ENCODE measurements at places on chromosomes 12 and 14.

GRCh38 chr12:125860672-125861288 lies 795.5 kb downstream of the AACS start:
- no peak for DNase-seq

GRCh38 chr12:97756741-97757140 lies 294.1 kb downstream of the RMST start:
- DNase-seq = no peak

GRCh38 chr12:22029991-22030390 lies 16.0 kb upstream of the CMAS start:
- no peak for DNase-seq

DNA sequence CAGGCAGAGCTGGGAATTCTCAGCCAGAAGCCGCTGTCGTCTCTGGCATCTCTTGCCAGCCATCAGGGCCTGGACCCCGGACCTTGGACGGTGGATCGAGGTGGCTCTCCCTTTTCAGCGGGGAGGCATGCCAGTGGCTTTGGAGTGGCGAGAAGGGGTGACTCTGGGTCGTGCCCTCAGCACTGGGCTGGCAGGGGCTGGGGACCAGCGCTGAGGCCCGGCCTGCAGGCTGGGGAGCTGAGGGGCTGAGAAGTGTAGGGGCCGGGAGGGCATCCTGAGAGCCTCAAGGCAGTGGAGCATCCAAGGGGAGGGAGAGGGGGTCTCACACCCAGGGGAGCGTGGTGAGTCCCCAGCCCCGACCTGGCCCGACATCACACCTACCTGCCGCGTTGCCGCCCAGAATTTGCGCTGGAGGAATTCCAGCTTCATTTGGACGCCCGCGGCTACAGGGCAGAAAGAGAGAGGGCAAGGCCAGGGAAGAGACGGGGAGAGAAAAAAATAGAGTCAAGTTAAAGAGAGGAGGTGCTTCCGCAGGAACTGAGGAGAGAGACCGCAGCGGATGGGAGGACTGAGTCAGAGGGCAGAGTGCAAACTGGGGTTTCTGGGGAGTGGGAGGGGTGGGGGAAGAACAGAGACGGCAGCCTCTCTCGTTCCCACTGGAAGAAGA lies 9.0 kb upstream of the LRTM2 start:
- DNase-seq = no peak

DNA sequence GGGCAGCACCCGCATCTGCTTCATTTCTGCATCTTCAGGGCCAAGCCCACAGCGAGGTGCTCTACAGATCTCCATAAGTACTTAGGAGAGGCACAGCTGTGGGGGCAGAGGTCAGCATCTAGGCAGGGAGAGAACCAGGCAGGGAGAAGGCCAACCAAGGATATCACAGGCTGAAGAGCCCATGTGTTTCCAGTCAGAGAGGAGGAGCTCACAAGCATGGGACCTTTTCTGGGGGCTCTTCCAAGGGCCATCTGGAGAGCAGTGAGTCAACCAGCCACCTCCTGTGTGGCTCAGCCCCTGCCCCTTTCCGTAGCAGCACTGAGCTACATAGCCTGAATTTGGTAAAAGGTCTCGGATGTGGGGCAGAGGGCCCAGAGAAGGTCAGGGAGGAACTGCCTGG lies 78.5 kb downstream of the ARL6IP4 start:
- DNase-seq = no peak

DNA sequence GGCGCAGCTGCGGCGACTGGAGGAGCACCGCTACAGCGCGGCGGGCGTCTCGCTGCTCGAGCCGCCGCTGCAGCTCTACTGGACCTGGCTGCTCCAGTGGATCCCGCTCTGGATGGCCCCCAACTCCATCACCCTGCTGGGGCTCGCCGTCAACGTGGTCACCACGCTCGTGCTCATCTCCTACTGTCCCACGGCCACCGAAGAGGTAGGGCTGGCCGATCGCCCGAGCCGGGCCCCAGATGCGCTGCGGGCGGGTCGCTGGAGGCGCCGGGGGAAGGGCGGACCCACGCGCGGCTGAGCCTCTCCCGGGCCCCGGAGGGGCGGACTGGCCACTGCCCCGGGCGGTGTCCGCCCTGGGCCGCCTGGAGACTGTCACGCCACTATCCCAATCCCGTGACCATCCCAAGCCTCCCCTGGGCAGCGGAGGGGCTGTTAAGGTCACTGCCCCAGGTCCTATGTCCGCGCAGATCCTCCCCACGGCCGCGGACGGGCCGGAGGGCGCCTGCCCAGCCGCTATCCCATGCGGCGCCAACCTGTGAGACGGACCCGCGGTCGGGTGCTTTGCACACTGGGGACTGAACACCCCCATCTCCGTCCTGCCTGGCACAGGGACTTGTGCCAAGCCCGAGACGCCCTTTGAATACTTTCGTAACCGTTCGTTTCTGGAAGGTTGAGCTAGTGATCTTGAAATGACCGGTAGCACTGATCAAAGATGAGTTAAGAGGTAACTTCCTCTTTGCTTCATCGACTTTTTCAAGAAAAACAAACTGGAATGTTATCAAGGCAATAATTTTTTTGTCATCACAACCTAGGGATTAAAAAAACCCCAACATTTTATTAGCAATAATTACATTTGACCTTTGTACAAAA lies 725 bp downstream of the CHPT1 start:
- no peak for DNase-seq

DNA sequence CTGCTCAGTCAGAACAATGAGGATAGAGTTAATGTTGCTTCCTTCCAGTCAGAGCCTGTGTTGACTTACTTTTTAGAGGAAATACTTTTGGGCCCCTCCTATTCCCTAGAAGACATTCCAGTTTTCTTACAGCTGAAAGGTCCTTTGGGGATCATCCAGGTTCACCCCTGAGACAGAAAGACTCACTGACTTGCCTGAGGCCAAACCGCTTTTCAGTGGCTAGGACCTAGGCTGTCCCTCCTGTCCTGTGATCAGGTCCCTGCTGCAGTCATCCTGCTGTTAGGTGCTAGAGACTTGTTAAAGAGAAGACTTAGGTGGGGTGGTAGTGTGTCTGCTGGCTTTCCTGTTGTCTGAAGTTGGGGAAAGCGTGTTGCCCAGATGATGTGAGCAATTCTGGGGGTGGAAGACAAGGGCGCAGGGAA lies 39.6 kb downstream of the SUSD6 start:
- DNase-seq = no peak

DNA sequence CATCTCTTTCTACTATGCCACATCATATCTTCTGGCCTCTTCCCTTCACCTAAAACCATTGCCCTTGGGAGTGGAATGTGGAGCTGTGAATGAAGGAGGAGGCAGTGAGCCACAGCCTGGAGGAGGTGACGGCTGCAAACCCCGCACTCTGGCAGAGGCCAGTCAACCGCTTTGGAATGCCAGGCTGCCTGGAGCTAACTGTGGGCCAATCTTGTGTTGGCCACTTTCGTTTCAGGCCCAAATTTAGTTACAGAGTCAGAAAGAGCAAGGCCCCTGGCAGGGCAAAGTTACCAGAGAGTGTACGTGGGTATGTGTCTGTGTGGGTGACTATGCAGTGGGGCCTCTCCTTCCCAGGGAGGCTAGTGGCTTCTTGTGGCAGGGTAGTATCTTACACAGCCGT lies 40.1 kb downstream of the CACNA1C start:
- no peak for DNase-seq

- no peak for DNase-seq
Observed at GRCh38 chr14:30337456-30337855, 221.5 kb upstream of the G2E3 start.

DNA sequence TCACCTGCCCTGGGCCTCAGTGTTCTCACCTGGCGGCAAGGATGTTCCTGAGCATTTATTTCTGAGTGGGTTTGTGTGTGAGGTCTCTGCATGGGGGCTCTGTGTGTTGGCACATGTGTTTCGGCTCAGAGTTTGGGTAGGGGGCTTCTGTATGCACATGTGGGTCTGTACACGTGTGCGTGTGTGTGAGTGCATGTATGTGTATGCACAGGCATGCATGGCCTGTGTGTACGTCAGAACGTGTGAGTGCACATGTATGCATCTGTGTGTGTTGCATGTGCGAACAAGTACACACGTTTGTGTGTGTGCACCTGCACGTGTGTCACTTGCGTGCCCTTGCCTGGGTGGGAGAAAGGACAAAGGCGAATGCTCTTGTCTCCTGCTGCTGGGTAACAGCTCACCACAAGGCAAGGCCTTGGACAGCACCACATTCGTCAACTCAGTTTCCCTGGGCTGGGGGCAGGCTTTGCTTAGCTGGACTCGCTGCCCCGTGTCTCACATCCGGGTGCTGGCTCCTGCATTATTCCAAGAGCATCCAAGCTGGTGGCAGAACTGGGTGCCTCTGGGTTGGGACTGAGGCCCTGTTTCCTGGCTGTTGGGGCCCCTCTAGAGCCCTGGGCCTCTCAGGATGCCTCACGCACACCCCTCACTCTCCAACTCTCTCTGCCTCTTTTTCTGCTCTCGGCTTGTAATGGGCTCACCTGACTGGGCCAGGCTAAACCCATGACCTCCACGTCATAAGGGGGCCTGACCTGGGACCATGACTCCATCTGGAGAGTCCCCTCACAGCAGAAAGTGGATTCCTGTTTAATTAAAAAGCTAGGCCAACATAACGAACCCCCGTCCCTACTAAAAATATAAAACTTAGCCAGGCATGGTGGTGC lies 153.6 kb upstream of the C14orf180 start:
- DNase-seq = no peak

- no peak for DNase-seq
Observed at GRCh38 chr12:98736352-98737321, 91.5 kb downstream of the APAF1 start.

GRCh38 chr12:119325813-119326212 lies 8.7 kb upstream of the CCDC60 start:
- no peak for DNase-seq

DNA sequence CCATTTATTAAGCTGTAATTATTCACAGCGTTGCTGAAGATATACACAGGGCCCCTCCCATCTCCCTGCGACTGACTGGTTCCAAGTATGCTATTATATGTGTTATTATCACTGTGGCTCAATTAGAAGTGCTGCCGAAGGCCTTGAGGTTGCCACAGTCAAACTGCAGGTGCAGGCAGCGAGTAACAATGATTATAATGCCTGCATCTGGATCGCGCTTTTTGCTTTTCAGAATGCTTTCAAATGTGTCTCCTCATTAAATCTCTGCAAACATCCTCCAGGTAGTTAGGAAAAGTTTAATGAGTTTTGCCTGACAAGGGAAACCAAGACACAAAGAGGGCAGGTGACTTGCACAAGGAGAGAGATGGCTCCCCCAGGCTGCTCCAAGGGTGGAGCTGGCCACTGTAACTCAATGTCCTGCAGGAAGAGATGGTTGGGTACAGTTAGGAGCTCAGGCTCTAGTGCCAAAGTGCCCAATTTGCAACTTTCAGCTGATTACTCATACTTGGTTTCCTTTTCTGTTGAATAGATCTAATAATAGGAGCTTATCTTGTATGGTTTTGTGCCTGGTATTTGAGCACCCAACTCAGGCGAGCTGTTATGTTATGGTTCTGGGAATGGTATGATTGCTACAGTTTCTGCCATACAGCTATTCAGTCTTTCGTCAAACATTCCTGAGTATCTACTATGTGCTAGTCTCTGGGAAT lies 1.7 kb upstream of the SYNE3 start:
- DNase-seq = no peak

- no peak for DNase-seq
Observed at GRCh38 chr14:95523815-95524448, 7.5 kb upstream of the SYNE3 start.

- DNase-seq = no peak
Observed at GRCh38 chr14:92690171-92691011, 58.0 kb downstream of the LGMN start.

DNA sequence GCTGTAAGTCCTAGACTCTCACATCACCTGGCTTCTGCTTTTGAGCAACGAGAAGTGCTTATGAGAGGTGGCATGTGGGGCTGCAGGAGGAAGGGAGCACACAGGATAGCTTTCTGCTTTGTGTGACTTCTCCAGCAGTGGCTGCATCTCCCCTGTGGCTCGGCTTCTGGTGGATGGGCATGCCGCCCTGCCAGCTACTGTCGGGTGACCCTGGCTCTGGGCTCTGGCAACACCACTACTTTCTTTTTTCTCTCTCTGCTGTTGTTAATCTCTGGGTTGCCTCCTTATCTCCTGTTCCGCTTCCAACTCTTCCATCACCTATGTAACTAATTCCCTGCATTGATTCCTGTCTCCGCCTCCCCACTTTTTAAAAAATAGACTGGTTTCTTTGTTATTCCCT lies 209.1 kb upstream of the DAAM1 start:
- no peak for DNase-seq

DNA sequence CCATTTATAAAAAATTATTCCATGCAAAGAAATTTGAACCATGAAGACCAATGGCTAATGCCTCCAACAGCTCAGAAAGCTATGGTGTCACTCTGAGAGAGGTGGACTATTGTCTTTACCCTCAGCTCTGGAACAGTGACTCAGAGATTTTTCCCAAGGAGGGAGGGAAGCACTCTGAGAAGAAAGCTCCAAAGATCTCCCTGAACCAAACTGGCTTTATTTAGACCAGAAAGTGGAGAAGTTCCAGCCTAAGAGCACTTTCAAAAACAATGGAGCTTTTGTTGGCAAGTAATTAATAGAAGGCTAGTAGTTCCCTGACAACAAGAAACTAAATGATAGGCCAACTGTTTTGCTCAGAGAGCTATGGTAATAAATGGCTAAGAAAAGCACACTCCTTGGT lies 599.9 kb upstream of the MDGA2 start:
- no peak for DNase-seq

- DNase-seq = no peak
Observed at GRCh38 chr14:89498878-89499277, 81.8 kb upstream of the FOXN3 start.

GRCh38 chr12:26566675-26567074 lies 266.3 kb downstream of the ITPR2 start:
- no peak for DNase-seq

GRCh38 chr14:102991376-102991775 lies 66.0 kb downstream of the CDC42BPB start:
- no peak for DNase-seq

GRCh38 chr12:19236656-19237055 lies 107.1 kb downstream of the PLEKHA5 start:
- DNase-seq = no peak

- DNase-seq = no peak
Observed at GRCh38 chr14:46964378-46964777, 312.8 kb upstream of the RPL10L start.

GRCh38 chr14:89869606-89870005 lies 84.9 kb downstream of the EFCAB11 start:
- DNase-seq = no peak

DNA sequence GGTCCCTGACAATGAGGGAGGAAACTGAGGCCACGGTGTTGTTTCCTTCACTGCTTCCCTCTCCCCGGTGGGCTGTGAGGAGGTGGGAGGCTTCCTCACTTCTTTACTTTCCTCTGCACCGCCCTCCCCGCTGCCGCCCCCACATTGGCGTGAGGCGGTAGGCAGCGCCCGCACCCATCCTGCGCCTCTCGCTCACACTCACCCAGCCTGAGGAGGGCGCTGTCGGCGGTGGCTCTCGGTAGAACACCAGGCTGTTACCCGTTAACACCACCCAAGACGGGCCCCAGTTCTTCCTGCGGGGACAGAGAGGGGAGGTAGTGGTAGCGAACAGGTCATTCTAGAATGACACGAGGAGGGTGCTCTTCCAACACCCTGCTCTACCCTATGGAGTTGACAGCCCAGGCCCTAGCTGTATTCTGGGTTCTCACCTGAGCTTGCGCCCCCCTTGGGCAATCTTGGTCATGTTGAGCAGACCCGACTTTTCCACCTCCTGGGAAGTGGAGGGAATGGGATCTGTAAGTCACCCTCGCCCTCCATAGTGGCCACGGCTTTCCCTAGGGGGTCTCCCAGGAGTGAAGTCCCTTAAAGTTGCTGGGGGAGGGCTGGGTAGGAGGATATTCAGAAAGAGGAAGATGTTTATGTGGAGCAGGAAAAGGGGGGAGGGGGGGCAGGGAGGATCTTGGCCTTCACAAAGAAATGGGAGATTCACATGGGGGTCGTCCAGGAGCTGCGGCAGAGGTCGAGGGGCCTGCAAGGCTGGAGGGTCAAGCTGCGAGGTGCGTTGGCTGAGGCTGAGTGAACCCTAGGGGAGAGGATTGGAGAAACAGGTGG lies 3.3 kb downstream of the ARHGAP9 start:
- no peak for DNase-seq

All from NCI-H2081 treated with DMSO at 0.1 percent for 48 hours (cell line).